ENCODE measurements at places on chromosomes 7 and 10.
A peak's percentile ranks its signal among the peaks of the same experiment; 100 is the strongest.

DNA sequence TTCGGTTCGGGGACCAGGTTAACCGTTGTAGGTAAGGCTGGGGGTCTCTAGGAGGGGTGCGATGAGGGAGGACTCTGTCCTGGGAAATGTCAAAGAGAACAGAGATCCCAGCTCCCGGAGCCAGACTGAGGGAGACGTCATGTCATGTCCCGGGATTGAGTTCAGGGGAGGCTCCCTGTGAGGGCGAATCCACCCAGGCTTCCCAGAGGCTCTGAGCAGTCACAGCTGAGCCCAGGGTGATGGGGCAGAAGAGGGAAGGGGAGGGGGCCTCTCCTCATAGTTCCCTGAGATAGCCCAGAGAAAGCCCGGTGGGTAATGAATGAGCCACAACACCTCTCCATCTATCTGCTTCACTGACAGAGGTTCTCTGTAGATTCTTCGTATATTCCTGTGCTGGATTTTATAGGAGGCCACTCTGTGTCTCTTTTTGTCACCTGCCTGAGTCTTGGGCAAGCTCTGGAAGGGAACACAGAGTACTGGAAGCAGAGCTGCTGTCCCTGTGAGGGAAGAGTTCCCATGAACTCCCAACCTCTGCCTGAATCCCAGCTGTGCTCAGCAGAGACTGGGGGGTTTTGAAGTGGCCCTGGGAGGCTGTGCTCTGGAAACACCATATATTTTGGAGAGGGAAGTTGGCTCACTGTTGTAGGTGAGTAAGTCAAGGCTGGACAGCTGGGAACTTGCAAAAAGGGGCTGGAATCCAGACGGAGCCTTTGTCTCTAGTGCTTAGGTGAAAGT lies 16.4 kb downstream of the PRSS2 start:
- DNase-seq = no peak

- no peak for DNase-seq
These were observed 16.7 kb upstream of the KLF6 start for GRCh38 chr10:3801558-3802192.

- DNase-seq = no peak
These were observed 64.6 kb downstream of the HERC4 start for GRCh38 chr10:68010426-68010940.

- no peak for DNase-seq
These were observed 22.0 kb downstream of the MAD1L1 start for GRCh38 chr7:2210551-2211258.

DNA sequence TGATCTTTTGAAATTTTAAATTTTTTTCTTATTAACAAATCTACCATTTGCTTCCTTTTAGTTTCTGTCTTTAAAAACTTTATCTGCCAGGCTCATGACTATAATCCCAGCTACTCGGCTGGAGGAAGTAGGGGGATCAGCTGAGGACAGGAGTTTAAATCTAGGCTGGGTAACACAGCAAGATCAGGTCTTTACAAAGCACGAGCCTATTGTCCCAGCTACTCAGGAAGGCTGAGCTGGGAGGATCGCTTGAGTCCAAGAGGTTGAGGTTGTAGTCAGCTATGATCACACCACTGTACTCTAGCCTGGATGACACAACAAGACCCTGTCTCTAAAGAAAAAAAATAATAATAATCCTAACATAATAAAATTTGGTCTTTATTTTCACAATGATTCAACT lies 17.5 kb downstream of the DPY19L1 start:
- DNase-seq = no peak

GRCh38 chr10:78550716-78551115 lies 517.1 kb downstream of the RPS24 start:
- no peak for DNase-seq

DNA sequence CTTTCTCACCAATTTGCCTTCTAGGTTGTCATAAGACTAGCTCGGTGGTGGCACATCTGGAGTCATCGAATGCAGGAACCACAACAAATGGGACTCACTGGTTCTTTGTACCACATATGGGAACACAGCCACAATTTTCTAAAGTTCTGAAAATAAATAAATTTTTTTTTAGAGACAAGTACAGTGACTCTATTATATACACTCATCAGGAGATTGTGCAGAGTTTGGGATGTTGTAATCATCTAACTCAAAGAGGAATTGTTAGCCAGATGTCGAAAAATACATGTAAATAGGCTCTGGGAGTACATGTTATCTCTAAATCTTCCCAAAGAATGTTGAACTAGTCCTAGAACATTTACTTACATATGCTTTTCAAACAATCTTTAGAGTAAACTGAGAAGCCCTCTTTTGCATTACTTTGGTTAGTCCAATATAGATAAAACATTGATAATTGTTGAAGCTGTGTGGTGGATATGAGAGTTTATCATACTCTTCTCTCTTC lies 19.6 kb upstream of the SEPTIN7 start:
- DNase-seq = peak; percentile 19

DNA sequence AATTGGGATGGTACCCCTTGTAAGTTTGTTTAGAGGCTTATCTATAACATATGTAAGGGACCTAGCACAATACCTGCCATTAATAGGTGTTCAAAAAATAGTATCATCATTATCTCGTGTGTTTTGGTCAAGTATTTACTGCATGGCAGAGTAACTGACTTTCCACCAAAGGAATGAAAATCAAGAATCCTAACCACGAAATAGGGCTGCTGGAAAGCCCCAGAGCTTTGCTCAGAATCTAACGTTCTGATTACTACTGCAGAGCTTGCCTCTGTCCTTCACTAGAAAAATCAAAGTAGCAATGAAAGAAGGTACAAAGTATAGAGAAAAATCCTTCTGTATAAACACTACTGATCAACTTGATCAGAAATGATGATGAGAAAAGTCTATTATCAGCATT lies 34.9 kb downstream of the DCLRE1C start:
- DNase-seq = no peak

- no peak for DNase-seq
These were observed 26.2 kb upstream of the SLF2 start for GRCh38 chr10:100886521-100886920.

DNA sequence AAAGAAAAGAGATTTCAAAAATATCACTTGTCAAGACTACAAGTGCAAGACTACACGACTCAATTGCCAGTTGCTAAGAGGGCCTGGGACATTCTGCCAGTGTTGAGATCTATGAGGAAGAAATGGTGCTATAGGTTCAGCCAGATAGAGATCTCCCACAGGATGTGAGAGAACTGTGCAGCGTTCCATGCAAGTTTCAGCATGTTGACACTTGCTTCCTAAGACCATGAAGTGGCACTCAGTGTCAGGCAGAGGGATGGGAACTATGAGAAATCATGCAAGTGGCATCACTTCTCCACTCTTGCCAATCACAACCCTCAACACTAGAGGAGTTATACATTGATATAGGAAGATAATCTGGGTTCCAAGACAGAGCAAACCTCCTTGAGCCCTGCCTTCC lies 210.3 kb downstream of the CHRM2 start:
- no peak for DNase-seq

GRCh38 chr10:49512121-49512809 lies 26.7 kb downstream of the ERCC6 start:
- DNase-seq = peak; percentile 50

DNA sequence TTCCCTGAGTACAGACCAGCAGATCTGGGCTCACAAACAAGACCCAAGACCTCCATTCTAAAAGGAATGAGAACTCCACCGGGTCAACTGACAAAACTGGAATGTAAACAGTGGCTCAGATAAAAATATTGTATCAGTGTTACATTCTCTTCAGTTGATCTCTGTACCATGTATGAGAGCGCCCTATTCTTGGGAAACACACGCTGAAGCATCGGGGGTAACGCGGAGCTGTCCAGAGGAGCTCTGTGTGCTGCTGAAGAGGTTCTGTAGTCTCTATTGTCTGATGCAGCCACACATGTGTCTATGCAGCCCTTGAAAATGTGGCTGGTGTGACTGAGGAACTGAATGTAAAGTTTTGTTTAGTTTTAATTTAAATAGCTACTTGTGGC lies 39.7 kb downstream of the HIPK2 start:
- no peak for DNase-seq

- DNase-seq = no peak
These were observed 240.9 kb upstream of the GRB10 start for GRCh38 chr7:51023547-51023946.

- peak; percentile 68 for DNase-seq
These were observed 33.2 kb downstream of the NRF1 start for GRCh38 chr7:129644634-129645230.

DNA sequence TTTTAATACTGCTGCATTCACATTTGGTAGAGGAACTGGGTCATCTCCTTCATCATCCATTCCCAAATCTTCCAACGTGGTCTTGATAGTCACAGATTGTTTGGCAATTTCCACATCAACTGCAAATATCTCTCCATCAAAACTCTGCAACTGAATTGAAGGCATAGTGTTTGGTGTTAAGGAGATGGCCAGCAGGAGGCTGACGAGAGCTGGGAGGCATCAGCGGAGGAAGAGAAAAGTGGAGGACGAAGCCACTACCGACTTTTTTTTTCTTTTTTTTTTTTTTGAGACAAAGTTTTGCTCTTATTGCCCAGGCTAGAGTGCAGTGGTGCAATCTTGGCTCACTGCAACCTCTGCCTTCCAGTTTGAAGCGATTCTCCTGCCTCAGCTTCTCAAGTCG lies 205.0 kb upstream of the KCTD7 start:
- DNase-seq = no peak

- no peak for DNase-seq
These were observed 181.9 kb upstream of the ANKRD30A start for GRCh38 chr10:36943544-36943943.

DNA sequence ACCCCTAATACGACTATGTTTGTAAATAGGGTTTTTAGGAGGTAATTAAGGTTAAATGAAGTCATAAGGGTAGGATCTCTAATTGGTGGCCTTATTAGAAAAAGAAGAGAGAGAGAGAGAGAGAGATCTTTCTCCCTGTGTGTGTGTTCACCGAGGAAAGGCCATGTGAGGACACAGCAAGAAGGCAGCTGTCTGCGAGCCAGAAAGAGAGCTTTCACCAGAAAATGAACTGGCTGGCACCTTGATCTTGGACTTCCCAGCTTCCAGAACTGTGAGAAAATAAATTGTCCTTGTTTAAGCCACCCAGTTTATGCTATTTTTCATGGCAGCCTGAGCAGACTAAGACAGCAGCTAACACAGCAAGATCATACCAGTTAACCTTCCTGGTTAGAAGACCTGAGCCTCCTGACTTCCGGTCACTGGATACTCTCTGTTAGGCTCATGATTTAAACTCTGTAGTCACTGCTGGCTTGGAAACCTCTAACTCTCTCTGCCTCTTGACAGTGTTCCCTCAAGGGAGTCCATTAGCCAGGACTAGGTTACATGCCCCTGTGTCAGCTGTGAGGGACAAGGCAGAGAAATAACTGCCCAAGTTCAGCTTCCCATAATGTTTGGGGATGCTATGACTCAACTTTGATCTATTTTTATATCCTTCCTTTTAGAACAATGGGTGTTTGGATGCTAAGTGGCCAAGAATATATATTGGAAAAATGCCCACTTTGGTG lies 102.3 kb downstream of the DYNC1I1 start:
- no peak for DNase-seq

- no peak for DNase-seq
These were observed 71.1 kb downstream of the ATAD1 start for GRCh38 chr10:87746911-87747310.

- peak; percentile 12 for DNase-seq
These were observed 19.8 kb upstream of the ZC3HAV1L start for GRCh38 chr7:139055674-139056073.

DNA sequence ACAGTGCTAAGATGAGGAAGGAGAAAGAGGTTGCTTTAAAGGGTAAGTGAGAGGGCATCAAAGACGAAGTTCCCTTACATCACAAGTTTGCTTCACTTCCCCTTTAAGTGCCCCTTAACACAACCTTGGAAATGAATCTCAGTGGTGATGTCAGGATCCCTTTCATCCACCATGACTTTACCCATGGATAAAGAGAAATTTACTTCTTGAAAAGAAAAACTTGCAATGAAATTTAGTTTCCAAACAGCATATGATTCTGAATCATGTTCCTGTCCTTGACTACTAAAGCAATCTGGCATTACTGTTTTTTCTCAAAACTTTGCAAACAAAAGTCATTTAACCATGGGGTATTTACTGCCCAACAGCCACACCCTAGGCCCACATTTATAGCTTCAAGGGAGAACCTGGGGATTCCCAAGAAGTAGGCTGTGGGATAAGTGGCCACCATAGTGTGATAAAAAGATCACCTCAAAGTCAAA lies 135.9 kb downstream of the ITGB8 start:
- DNase-seq = no peak

- DNase-seq = peak; percentile 89
These were observed 97.5 kb downstream of the FAM53B start for GRCh38 chr10:124646483-124647352.

GRCh38 chr7:134364619-134365037 lies 47.9 kb upstream of the SLC35B4 start:
- DNase-seq = peak; percentile 81

DNA sequence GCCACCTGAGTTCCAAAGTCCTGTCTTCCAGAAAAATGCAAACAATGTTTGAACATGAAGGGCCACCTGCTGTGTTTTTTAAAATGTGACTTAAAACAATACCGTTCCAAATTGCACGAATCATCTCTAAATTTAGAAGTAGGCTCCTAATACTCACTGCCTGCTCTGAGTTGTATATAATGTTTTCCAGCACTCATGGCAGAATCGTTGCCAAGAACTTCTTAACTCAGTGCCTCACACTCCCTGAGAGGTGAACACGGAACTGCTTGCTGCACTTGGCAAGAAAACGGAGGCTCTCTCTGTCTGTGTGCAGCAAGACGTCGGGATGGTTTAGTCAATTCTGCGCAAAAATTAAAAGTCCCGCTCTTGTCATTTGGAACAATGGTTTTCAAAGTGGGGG lies 757.3 kb upstream of the AUTS2 start:
- DNase-seq = peak; percentile 9

DNA sequence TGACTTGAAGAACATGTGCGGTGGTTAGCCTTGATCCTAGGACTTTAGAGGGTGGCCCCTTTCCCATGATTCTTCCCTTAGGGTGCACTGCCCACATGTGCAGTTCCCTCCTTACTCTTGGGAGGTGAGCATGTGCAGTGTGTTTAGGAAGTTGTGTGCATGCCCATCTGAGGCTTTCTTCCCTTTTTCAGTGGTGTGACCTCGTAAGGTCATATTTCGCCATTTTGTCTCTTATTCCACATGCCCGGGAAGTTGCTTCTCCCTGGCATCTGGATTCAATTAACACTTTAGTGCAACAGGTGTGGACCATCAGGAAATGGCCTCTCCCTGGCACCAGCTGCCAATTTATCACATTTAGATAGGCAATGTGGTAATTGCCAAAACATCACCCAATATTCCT lies 380.6 kb upstream of the VSTM2A start:
- no peak for DNase-seq

DNA sequence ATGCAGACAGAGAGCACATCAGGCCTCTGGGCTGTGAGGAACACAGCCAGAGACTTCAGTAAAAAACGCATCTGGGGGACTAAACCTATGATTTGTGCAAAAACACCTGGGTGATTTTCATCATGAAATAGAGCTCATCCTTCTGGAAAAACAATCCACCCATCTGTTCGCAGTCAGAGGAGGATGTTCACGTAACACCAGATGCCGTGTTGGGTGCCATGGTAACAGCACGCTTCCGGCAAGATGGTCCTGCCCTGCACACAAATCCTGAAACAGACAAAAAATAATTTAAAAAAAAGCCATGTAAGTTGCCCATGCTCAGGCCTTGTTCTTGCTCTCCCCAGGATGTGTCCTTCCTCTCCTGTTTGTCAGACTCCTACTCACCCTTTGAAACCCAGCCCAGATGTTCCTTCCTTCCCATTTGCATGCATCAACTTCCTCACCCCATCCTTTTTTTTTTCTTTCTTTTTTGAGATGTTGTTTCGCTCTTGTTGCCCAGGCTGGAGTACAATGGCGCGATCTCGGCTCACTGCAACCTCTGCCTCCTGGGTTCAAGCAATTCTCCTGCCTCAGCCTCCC lies 28.3 kb upstream of the GNA12 start:
- DNase-seq = no peak

GRCh38 chr10:130990486-130990885 lies 321.0 kb downstream of the TCERG1L start:
- no peak for DNase-seq
